ENCODE measurements at places on chromosomes 7 and 10. TPM values are rescaled to one million over a fixed set of nuclear protein-coding genes. Genes with fewer than 3 reads are reported as not detected.

The SPDYE8 gene
- not detected for polyA plus RNA-seq

The ZP3 gene
- 0.32 TPM for polyA plus RNA-seq

The ORC5 gene
- 14.3 TPM for polyA plus RNA-seq

The DLD gene
- 183 TPM for polyA plus RNA-seq

The MRC1 gene
- 1.6 TPM for polyA plus RNA-seq

The EBLN1 gene
- not detected for polyA plus RNA-seq

The TRIM50 gene
- polyA plus RNA-seq = 0.17 TPM

The CNTNAP2 gene
- not detected for polyA plus RNA-seq

- DNase-seq = no peak
Observed at GRCh38 chr10:9535744-9536143, 1481.3 kb downstream of the GATA3 start.

- DNase-seq = no peak
Observed at GRCh38 chr7:30971440-30971839, 7.7 kb downstream of the GHRHR start.

DNA sequence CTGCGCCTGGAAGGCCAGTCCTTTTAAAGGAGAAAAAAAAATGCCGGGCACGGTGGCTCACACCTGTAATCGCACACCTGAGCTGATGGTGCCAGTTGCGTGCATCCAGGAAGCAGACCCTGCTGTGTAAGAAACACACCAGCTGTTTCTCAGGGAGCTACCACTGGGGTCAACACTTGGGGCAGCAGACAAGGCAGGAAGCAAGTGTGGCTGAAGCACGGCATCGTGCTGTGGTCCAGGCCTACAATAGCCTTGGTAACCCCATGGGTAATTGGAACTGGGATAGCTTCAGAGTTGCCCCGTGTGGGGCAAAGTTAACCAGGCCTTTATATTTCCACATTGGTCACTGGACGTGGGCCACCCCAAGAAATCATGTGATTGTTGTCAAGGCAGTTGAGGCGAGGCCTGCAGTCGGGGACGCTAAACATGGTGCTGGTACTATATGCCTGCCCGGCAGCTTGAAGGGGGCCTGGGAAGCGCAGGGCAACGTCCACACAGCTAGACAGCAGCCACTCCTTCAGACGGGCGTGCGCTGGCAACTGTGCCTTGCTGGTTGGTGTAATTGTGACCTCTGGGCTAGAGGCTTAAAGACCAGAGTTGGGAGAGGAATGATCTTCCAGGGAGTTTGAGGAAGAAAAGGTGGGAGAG is 2.5 kb upstream of the TACR2 start:
- no peak for DNase-seq

- no peak for DNase-seq
Observed at GRCh38 chr7:46317256-46317655, 396.2 kb upstream of the IGFBP3 start.

DNA sequence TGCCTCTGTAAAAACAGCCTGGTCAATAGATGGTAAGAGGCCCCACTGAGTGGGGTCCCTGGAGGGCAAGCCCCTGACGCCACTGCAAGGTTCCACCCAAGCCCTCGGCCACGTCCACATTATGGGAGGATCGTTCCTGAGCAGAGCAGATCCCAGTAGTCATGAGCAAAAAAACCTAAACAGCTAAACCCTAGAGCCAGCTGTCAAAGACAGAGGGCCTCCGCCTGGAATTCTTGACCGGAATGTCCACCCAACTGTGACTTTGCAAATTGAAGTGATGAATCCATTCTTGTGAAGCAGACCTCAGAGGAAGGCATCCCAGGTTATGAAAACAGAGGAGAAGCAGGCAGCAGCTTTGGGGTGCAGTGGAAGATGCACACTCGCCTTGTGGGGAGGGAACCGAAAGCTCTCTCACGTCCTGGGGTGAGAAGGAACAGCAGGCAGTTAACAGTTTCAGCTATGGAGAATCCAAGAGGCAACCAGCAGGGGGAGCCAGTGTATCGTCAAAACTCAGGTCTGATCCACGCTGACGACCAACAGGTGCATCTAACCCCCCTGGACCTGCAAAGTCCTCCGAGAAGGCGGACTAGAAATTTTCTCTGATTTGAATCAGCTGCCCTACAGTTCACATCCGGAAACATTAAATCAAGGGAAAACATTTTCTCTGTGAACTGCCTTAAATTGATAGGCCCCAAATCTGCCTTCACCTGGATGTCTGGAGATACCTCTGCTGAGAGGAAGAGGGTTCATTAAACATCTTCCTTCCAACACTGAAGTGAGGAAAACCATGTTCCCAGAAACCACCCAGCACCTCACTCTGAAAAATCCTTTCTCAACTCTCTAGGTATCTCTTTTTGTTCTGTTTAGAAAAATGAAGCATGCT is 139.1 kb upstream of the PFKP start:
- peak; percentile 74 for DNase-seq

DNA sequence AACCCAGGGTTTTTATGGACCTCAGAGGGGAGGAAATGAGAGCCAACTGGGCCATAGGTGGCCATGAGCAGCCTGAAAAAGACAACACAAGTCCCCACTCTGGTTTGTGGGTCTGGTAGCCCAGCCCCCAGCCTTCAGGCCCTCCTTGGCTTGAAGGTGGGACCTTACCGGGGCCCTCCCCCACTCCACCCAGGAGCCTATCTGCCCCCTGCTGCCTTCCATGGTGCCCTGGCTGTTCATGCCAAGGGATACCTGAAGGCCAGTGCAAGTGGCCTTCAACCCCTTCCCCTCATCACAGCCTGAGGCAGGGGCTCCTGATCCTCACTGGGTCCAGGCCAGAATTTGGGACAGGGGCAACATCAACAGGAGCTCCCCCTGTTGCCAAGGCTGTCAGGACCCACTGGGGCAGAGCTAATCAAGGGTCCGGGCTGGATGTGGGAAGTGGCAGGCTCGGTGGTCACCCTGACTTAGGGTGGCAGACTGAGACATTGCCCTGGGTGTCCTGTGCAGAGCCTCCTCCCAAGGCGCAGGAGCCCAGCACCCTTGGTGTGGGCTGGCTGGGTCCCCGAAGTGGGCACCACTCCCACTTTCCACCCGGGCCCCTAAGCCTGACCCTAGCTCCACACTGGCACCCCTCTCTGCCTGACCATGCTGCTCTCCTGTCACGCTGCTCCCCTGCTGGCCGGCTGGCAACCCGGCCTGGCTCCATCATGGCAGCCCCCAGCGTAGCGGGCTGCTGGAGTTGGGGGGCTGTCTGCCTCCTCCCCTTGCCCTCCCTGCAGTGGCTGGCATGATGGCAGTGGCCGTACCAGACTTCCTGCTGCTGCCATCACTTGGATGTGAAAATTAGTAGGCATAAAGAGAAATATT is 6.4 kb downstream of the WDFY4 start:
- DNase-seq = no peak

GRCh38 chr7:63071396-63071795 is 927.3 kb upstream of the ZNF722 start:
- DNase-seq = no peak

GRCh38 chr7:33669251-33669670 is 236.1 kb upstream of the BMPER start:
- no peak for DNase-seq

GRCh38 chr7:90188281-90188680 is 23.3 kb upstream of the STEAP2 start:
- no peak for DNase-seq

GRCh38 chr7:66330961-66331360 is 125.8 kb downstream of the TPST1 start:
- peak; percentile 62 for DNase-seq

DNA sequence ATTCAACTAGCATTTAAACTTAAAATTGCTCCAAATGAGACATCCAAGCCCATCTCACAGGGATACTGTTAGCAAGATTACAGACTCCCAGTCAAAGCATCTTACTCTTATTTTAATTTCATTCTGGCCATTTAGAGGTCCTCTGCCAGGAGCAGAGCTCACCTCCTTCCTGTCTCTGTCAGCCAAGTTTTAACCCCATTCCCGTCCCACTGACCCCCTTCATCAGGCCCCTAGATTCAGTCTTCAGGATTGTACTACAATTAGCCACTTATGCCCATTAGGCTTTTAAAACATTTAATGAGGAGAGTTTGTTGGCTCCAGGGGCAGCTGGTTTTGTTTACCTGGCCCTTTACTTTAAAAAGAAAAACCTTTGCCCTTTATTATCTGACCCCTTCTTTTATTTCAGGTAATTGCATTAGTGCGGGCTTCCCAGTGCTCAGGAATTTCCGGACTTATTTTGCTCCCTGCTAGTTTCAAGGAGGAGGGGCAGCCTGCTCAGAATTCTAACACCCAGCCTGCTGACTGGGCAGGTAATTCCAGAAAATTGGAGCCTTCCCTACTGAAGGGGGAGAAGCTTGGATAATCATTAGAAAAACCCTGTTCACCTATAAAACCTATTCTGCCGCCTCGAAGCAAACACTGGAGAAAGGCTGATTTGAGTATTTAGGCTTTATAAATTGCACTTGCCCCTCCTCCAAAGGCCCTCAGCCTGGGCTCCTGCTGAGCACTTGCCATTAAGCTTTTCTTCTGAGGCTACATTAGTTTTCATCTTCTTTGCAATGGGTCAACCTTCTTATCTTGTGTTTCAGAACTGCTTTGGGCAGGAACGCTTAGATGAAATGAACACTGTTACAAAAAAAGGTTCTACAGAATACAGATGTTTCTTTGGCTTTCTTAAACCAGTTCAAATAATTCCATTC is 200.5 kb upstream of the HPS1 start:
- no peak for DNase-seq

- no peak for DNase-seq
Observed at GRCh38 chr10:49280001-49280408, 19.0 kb upstream of the C10orf71 start.
